GM23248 (cell line): ENCODE measurements at places on chromosomes 5 and 9. TPM values are rescaled to one million over a fixed set of nuclear protein-coding genes. Genes with fewer than 3 reads are reported as not detected.
A peak's percentile ranks its signal among the peaks of the same experiment; 100 is the strongest.

Gene SMIM33
- not detected in 2 replicates for total RNA-seq

Gene GLDC
- 0.11 TPM in 1 of 2 replicates, not detected in the other for total RNA-seq

- peak; percentile 81 for DNase-seq
These were observed 308.5 kb downstream of the ADGRV1 start for GRCh38 chr5:90866915-90867731.

Gene GABRA6
- not detected in 2 replicates for total RNA-seq

Gene PCDHGA1
- total RNA-seq = 0.38 and 1.8 TPM in 2 replicates
